A549 treated with dexamethasone at 1 μM for 4 hours (cell line): ENCODE measurements at places on chromosomes 2 and 18. TPM values are rescaled to one million over a fixed set of nuclear protein-coding genes. Genes with fewer than 3 reads are reported as not detected.

Gene DTNB
- total RNA-seq, result 7.0 to 11.0 TPM (median 9.9 TPM) in 5 replicates

Gene CHRND
- total RNA-seq, result 0.07 to 0.09 TPM in 2 of 5 replicates, not detected in the others

Gene HEATR5B
- 4.8 to 8.7 TPM (median 7.2 TPM) in 5 replicates for total RNA-seq

Gene SP140
- 0.11 to 0.26 TPM (median 0.24 TPM) in 3 of 5 replicates, not detected in the others for total RNA-seq

Gene CXCR4
- total RNA-seq, result 0.70 to 1.1 TPM (median 0.85 TPM) in 5 replicates

Gene ERICH2
- total RNA-seq, result not detected in 5 replicates

Gene UGT1A3
- 0.06 to 0.18 TPM (median 0.11 TPM) in 3 of 5 replicates, not detected in the others for total RNA-seq

Gene TSPYL6
- total RNA-seq, result 0.03 TPM in 1 of 5 replicates, not detected in the others

Gene CSRNP3
- total RNA-seq, result not detected in 5 replicates

Gene AGXT
- total RNA-seq, result not detected in 5 replicates

Gene HOXD13
- 0.12 to 0.19 TPM (median 0.14 TPM) in 5 replicates for total RNA-seq

Gene TMBIM1
- 125 to 143 TPM (median 136 TPM) in 5 replicates for total RNA-seq
